Stimulated activated CD8-positive, alpha-beta memory T cell treated with anti-CD3 and anti-CD28 coated beads, Interleukin-4, amount 100 ng/mL, for 1 hour (primary cell): ENCODE measurements at places on chromosomes 4 and X.

GRCh38 chr4:40905414-40905813, 155.7 kb downstream of the NSUN7 start:
- no peak for DNase-seq

- no peak for DNase-seq
Measured at GRCh38 chrX:2188330-2188792, 312.4 kb downstream of the DHRSX start.

DNA sequence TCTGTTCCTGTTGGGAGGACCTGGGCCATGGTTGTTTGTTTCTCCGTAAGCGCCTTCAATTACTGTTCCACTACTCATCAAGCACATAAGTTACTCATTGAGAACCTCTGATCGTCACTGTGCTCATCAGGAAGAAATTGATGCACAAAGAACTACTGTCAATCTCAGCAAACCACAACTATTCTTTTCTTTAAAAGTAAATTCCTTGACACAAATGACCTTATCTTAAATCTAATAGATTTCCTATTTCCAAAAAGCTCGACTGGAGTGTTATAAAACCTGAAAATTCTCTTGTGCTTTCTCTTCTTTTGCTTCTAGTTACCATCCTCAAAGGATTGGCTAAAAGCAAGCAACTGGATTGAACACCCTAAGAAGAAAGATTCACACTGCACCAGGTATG, at the start of gene MUC7:
Gene MUC7, plus strand, starts transcription at position 301 of the 400 bp plus-strand sequence. CDS start 1,825 bp downstream, outside the sequence.
- no peak for DNase-seq

- DNase-seq = no peak
Measured at GRCh38 chr4:37693450-37694190, 7.4 kb upstream of the RELL1 start.

DNA sequence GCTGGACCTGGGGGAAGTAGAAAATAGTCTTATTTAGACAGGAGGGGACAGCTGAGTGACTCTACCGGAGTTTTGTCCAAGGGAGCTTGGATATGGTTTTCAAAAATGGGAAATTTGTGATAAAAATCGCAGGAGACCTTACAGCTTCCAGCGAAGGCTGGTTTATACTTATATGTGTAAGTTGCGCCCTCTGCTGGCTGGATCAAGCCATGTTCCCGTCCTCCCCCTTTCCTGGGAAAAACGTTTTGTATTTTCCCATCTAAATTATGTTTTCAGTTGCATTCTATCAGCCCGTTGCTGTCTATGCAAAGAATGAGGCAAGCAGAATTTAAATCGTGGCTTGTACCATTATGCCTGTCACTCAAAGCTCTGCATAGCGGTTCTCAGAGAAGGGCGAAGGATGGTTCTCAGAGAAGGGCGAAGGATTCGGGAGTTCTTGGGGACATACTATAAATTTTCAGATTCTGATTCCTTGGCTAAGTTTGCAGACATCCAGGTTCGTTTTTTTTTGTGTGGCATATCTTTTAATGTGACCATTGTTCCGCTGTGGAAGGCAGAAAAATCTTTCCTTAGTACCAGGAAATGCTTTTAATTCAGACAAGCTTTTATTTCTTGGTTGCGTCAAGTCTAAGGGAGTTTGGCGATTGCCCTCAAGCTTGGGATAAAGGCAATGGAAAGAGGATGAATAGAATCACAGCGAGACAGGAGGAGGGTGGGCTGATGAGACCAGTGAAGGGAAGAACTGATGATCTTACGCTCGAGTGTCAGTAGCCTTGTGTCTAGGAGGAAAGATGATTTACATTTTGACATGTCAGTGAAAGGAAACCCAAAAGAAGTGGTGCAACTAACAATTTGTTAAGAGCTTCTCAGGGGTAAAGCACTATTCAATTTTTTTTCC, 128.5 kb upstream of the ARX start:
- no peak for DNase-seq

DNA sequence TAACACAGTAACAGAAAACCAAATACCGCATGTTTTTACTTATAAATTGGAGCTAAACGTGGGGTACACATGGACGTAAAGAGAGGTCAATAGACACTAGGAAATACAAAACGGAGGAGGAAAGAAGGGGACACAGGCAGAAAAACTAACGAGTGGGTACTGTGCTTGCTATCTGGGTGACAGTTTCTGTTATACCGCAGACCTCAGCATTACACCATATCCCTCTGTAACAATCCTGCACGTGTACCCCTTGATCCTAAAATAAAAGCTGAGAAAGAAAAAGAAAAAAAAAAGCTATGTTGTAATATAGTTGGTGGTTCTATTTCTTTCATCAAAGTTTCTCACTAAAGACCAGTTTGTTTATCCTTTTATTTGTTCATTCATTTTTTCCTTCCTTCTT, 47.9 kb upstream of the UNC5C start:
- no peak for DNase-seq

GRCh38 chr4:152896811-152897210, 39.3 kb upstream of the FHDC1 start:
- DNase-seq = no peak

DNA sequence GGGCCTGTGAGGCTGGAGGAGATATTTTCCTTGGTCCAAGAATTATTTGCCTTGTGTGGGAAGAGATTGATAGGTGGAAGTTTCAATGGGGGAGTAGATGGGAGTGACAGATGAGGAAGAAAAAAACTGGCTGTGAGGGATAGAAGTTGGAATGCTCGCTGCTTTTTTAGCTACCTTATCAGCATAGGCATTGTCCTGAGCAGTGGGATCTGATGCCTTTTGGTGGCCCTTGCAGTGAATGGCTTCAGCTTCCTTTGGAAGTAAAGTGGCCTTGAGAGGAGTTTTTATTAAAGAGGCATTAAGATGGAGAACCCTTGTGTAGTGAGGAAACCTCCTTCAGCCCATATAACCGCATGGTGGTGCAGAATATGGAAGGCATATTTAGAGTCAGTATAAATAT, 16.0 kb downstream of the KLKB1 start:
- DNase-seq = no peak

DNA sequence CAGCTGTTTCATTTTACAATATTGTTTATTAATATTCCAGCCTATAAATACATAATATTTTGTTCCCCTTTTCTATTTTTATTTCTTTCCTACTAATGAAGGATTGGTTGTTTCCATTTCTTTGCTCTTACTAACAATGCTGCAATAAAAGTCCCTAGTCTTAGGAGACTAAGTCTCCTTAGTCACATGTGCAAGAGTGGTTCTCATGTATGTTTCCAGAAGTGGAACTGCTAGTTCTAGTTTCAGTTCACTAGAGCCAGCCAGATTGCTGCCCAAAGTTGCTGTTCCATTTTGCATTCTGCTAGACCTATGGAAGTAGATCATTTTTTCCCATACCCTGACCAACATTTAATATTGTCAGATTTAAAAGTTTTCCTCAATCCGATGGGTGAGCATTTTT, 44.3 kb downstream of the CNGA1 start:
- no peak for DNase-seq

GRCh38 chrX:38363046-38363445, 10.6 kb downstream of the OTC start:
- no peak for DNase-seq

DNA sequence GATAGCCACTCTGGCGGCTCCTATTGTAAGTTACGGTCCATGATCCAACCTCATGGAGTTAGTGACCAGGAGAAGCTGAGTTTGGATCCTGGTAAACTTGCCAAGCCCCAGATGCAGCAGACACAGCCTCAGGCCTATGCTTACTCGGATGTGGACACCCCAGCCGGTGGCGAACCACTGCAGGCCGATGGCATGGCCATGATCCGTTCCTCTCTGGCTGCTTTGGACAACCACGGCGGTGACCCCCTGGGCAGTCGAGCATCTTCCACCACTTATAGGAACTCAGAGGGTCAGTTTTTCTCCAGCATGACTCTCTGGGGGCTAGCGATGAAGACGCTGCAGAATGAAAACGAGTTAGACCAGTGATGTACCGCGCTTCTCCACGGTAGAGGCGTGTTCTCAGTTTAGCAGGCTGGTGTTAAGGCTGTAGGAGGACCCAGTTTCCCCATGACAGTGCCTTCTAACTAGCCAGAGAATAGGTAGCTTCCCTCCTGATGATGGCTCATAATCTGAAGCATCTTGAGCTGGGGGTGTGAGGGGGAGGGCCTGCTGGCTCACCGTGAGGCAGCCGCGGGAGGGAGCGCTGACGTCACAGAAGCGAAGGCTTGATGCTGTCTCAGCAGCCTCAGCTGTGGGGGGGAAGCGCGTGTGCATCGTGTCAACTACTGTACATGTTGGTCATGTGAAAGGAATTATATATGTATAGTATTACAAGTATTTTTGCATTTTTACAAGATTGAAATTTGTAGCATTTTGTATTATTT, 31.1 kb downstream of the ZBTB49 start:
- no peak for DNase-seq

GRCh38 chr4:153486281-153487151, 20.4 kb downstream of the TMEM131L start:
- no peak for DNase-seq

GRCh38 chrX:24696294-24696693, 2.6 kb downstream of the POLA1 start:
- DNase-seq = no peak

DNA sequence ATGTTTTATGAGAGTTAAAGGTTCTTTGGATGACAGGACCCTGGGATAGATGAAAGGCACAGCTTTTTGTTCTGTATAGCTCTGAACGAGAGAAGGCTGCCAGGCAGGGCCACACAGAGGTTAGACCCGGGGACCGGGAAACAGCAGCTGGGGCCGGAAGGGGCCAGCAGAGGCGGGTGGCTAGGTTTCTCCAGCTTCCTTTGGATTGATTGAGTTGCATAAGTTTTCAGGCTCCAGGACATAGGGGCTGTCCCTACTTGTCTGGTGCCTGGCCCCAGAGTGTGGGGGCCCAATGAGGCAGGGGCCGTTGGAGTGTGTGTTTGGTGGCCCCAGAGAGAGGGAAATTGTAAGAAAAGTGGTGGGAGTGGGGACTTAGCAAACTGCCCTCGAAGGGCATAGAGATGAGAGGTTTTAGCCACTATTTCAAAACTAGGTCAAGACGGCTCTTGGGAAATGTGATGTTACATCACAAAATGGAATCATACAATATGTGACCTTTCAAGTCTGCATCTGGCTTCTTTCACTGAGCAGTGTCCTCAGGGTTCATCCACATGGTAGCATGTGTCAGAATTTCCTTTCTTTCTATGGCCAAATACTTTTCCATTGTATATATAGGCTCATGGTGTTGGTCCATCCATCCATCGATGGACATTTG, 3.7 kb downstream of the ZFP92 start:
- no peak for DNase-seq

DNA sequence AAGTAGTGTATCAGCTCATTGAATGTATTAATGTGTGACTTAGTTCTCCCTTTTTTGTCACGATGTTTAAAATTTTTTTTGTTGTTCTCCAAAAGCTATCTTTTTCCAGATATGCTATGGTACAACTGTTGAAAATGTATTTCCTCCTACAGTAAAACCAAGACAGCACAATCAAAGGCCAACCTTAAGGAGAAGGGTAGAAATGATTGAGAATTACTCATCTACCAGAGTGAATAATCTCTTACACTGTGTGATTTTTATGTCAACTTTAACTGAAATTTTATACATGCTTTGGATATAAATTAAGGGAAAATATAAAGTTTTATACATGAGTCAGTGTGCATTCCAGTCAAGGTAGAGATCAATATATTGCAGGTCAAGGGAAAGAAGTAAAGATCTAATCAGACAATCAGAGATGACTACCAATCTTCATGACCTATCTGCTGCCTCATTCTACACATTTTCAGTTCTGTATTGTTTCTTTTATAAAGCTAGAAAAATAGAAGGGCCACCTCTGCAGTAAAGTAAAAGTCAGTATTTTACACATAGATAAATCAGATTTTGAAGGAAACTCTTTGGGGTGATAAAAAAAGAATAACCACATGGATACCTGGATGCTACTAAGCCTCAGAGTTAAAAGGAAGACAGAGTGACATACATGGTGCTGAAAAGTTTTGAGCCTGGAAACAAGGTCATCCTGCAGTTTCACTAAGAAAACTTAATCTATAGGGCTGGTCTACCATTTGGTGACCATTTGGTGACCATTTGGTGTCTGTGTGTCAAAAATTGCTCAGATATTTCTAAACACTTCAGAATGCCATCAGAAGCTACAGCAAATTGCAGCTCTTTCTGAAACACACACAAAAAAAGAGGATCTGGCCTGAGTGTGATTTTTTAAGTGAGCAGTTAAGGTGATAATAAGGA, 1.6 kb downstream of the FAM13A start:
- no peak for DNase-seq

GRCh38 chrX:144627947-144628346, 619.4 kb upstream of the SPANXN1 start:
- DNase-seq = no peak

GRCh38 chr4:46389301-46389775, 590 bp downstream of the GABRA2 start:
- DNase-seq = no peak

DNA sequence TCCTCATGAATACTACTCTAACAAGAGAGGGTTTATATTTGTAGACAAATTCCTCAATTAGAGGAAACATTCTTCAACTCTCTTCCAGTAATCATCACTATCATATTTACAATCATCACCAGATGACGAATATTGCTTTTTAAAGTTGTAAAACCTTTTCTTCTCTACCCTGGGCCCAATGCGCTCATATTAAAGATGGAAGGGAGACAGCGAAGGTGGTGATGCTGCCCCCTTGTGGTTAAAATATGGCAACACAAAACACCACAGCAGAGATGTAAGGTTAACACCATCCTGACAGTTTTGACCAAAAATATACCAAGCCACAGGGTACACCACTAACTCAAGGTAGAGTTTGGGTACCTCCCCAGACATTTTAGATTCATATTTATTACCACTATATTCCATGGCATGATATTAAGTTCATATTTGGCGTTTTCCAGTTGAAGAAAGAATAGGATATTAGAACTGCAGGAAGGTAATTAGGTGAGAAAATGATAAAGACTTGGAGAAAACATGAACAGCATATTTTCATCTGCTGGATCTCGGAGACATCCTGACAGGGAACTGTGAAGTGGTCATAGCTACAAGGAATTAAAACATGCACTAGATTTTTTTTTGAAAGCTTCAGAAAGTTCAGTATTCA, 72.8 kb downstream of the SLC9A7 start:
- DNase-seq = no peak

- DNase-seq = no peak
Measured at GRCh38 chr4:54234497-54235205, 5.6 kb downstream of the PDGFRA start.

DNA sequence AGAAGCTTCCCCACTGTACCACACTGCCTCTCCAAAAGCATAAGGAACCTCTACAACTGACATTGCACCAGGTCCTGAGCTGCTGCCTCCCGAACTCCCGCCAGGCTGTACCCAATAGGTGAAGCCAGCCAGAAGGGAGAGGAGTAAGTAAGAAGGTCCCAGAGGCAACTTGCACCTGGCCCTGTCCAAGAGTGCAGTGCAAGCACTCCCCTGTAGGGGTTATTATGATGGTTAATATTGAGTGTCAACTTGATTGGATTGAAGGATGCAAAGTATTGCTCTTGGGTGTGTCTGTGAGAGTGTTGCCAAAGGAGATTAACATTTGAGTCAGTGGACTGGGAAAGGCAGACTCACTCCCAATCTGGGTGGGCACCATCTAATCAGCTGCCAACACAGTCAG, 879.3 kb upstream of the SLIT2 start:
- DNase-seq = no peak

- no peak for DNase-seq
Measured at GRCh38 chr4:478373-478772, 20.6 kb downstream of the ZNF721 start.

GRCh38 chrX:12881914-12882313, 15.0 kb downstream of the TLR7 start:
- DNase-seq = no peak

- no peak for DNase-seq
Measured at GRCh38 chr4:116881077-116881476, 204.3 kb downstream of the TRAM1L1 start.

GRCh38 chrX:3748052-3748559, 34.7 kb upstream of the PRKX start:
- DNase-seq = no peak
